ENCODE measurements at places on chromosomes 1 and 21.
A peak's percentile ranks its signal among the peaks of the same experiment; 100 is the strongest.

DNA sequence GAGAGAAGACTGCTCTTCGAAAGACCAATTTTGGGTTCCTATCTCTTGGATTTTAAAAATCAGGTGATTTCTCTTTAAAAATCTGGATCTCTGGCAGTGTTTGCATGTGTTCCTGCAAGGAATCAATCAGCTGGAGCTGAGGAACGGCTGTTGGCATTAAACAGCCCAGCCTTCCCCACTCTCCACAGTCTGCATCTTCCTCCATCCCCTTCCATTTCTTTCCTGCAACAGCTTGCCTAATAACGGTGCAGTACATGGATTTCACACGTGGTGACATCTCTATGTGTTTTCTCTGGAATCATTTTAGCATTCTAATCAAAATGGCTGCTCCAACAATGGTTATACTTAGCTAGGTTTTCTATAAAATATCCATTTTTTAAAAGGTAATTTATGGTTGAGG lies 20.0 kb downstream of the RIPPLY3 start:
- H3K4me1 ChIP-seq = no peaks in the 10 kb centered on the region
- DNase-seq = no peak
- H3K36me3 ChIP-seq = no peaks in the 10 kb centered on the region
- H3K27me3 ChIP-seq = no peaks in the 10 kb centered on the region

- H3K36me3 ChIP-seq = no peaks in the 10 kb centered on the region
- H3K4me3 ChIP-seq = peak overlapping the region; percentile 82
- peaks cover 5% of the 10 kb centered on the region for H3K4me1 ChIP-seq
- H3K27me3 ChIP-seq = no peaks in the 10 kb centered on the region
Measured at GRCh38 chr1:11273595-11274234, 717 bp downstream of the UBIAD1 start.

- H3K27ac ChIP-seq = no peak overlapping the region
- no peaks in the 10 kb centered on the region for H3K27me3 ChIP-seq
- no peak for DNase-seq
Measured at GRCh38 chr21:16085421-16085820, 355.6 kb downstream of the USP25 start.

DNA sequence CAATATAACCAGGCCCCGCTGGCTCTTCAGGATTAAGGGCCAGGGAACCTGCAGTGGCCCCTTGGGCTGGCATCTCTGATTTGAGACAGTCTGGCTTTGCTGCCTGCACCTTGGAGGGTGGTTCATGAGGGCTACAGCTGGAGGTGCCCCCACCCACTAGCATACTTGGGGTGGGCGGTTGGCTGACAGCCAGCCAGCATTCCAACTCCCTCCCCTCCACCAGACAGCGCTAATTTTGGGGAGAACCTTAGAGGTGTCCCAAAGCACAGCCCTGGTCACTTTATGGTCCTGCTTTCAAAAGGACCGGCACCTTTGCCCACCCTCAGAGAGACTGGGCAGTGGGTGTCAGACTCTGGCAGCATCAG lies 180.7 kb upstream of the VAMP3 start:
- no peak for DNase-seq
- H3K4me1 ChIP-seq = no peaks in the 10 kb centered on the region
- no peaks in the 10 kb centered on the region for H3K36me3 ChIP-seq
- H3K4me3 ChIP-seq = no peak overlapping the region
- H3K27me3 ChIP-seq = no peaks in the 10 kb centered on the region

DNA sequence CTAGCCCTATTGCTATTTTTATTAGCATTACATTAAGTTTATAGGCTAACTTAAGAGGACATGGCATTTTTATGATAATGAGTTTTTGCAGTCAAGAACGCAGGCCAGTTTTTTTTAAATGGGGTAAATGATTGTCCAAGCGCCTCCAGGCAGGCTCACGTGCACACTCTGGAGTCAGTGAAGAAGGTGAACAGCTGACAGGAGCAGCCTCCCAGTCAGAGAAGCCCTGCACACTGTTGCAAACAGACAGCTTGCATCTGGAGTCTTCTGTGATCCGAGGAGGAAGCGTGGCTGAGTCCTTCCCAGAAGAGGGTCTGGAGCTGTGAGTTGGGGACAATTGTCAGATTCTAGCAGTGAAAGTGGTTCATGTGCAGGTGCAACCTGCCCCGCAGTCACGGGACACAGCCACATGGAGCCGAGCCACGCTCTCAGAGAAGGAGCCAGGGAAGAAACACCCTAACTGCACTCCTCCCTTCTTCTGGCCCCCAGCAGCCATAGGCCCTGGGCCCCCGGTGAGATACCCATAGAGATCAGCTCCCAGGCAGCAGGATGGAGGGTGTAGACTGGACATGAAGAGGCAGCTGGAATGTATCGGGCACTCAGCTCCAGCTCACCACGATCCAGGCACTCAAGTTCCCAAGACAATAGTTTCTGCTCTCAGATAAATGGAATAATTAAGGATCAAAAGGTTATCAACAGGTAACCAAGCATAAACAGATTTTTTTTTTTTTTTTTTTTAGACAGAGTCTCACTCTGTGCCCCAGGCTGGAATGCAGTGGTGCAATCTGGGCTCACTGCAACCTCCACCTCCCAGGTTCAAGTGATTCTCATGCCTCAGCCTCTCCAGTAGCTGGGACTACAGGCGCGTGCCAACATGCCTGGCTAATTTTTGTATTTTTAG lies 26.4 kb downstream of the CAPN2 start:
- peak; percentile 86 for DNase-seq
- peak overlapping the region; percentile 52 for H3K4me3 ChIP-seq
- peaks cover 24% of the 10 kb centered on the region for H3K4me1 ChIP-seq
- H3K27ac ChIP-seq = peak overlapping the region; percentile 80
- H3K27me3 ChIP-seq = no peaks in the 10 kb centered on the region

DNA sequence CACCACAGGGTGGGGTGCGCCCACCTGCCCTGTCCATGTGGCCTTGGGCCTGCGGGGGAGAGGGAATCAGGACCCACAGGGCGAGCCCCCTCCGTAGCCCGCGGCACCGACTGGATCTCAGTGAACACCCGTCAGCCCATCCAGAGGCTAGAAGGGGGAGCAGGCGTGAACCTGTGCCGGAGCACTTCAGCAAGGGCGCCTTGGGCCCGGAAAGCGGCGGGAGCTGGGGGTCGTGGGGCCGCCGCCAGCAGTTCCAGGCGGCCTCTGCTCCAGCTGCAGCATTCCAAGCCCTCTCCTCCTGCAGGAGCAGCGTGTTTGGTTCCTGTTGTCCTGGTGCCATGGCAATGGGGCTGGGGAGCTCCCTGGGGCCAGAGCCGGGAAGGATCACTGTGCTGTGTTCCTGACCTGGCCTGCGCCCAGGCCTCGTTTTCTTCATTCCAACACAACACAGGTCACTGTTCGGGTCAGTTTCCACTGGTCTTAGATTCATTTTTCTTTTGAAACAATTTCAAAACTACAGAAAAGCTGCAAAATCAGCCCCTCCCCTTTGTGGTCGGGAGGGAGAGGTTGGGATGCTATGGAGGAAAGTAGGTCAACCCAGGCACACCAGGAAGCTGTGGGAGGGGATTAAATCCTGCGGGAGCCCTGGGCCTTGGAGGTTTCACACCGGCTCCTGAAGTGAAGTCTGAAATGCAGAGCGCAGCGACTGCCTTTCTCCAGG lies 18.8 kb downstream of the SLX9 start:
- H3K4me3 ChIP-seq = no peak overlapping the region
- H3K4me1 ChIP-seq = peaks cover 24% of the 10 kb centered on the region
- H3K36me3 ChIP-seq = no peaks in the 10 kb centered on the region

DNA sequence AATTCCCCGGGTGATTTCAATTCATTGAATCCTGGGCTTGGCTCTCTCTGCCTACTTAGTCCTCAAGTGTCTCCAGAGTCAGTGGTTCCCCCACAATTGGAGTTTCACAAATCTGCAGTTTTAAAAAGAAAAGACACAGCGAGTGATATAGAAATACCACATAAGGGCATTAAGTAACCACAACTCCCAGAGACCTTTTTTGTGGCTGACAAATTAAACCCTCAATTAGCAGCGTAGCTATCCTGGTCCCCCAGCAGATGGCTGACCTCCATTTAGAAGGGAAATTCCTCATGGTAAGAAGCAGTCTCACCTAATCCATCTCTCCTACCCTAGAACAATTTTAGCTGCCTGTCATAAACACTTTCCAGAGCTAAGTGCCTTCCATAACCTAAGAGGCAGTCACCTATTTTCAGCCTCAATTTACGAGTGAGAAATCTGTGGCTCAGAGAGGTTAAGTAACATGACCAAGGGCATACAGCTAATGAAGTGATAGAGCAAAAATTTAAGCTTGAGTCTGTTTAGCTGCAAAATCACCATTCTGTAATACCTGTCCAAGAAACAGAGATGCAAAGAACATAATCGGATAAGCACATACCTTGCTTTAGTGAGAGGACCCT lies 56.0 kb upstream of the NBPF3 start:
- H3K36me3 ChIP-seq = no peaks in the 10 kb centered on the region
- H3K27ac ChIP-seq = no peak overlapping the region
- no peak for DNase-seq
- H3K4me3 ChIP-seq = peak overlapping the region; percentile 12
- H3K4me1 ChIP-seq = peaks cover 7% of the 10 kb centered on the region
- no peaks in the 10 kb centered on the region for H3K27me3 ChIP-seq

GRCh38 chr1:185367218-185367617 lies 50.2 kb upstream of the IVNS1ABP start:
- H3K27ac ChIP-seq = no peak overlapping the region
- H3K4me1 ChIP-seq = no peaks in the 10 kb centered on the region
- H3K36me3 ChIP-seq = no peaks in the 10 kb centered on the region
- DNase-seq = peak; percentile 18

DNA sequence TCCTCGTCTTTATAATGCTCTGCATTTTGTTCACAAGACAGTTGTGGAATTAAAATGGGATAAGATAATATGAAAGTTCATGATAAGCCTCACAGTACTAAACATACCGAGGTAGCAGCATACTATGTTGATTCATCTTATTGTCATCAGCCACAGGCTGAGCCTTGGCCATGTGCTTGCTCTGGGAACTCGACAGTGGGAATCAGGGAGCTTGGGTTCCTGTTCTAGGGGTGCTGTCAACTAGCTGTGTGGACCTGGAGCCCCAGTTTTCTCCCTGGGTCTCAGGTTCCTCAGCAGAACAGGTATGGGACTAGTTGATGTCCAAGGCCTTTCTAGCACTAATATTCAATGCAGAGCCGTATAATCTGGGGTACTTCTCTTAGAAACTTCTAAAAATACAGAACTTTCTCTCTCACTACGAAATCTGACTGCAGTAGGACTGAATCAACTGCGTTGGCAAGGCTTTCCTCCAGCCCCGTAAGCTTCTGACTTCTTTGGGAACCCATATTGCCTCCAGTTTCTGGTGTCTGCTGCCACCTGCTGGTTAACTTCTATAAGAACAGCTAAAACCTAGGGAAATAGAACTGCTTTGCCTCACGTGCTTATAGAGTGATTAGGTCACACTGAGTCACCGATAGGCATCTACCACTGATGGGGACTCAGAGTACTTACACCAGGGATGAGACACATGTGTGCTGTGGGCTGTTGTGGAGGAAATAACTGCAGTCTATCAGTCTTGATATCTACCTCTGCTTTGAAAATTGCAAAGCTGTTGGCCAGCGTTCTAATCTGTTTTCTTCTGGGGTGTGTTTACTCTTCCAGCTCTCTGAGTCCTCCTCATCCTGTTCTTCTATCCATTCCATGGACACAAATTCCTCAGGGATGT lies 110.9 kb downstream of the RGL1 start:
- H3K4me3 ChIP-seq = no peak overlapping the region
- H3K27me3 ChIP-seq = no peaks in the 10 kb centered on the region
- H3K36me3 ChIP-seq = peaks cover 4% of the 10 kb centered on the region
- H3K4me1 ChIP-seq = no peaks in the 10 kb centered on the region
- DNase-seq = peak; percentile 76

GRCh38 chr1:27912429-27912828 lies 22.4 kb upstream of the SMPDL3B start:
- peaks cover 5% of the 10 kb centered on the region for H3K36me3 ChIP-seq
- DNase-seq = no peak
- H3K27ac ChIP-seq = no peak overlapping the region

DNA sequence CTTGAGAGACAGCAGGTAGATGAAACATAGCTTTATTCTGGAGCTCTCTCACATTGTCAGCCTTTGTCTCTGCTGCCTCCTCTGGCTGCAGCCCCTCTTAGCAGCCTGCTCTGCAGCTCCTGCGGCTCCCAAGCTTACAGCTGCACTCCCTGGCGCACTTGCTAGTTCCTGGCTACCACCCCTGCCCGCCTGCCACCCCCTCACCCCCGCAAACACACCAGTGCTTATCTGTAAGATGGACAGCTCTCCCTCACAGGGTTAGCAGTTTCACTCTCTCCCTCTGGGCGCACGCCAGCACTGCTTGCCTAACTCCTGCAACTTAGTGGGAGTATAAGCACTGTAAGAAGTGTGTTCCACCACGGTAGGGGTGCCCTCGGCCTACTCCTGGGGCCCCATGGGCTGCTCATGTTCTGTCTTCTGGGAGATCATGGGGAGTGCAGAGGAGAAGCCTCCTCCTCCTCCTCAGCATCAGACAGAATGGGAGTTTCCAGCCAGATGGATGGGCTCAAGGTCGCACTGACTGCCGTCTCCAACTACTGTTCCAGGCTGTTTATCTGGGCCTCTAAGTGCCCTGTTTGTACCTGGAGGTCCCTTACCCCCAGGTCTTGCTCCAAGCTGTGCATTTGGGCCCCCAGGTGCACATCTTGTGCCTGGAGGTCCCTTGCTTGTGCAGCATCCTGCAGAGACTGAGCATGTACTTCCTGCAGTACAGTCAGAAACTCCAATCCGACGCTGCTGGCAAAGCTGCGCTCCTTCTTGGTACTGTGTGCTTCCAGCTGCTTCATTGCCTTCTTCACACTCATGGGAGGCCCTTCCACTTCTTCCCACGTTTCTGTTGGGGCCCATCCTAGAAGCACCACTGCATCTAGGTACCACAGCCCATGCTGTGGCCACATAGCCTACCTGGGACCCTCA lies 1388.1 kb downstream of the AMY1C start:
- no peaks in the 10 kb centered on the region for H3K4me1 ChIP-seq
- H3K27me3 ChIP-seq = no peaks in the 10 kb centered on the region
- H3K4me3 ChIP-seq = no peak overlapping the region
- peak; percentile 32 for DNase-seq
- no peaks in the 10 kb centered on the region for H3K36me3 ChIP-seq

DNA sequence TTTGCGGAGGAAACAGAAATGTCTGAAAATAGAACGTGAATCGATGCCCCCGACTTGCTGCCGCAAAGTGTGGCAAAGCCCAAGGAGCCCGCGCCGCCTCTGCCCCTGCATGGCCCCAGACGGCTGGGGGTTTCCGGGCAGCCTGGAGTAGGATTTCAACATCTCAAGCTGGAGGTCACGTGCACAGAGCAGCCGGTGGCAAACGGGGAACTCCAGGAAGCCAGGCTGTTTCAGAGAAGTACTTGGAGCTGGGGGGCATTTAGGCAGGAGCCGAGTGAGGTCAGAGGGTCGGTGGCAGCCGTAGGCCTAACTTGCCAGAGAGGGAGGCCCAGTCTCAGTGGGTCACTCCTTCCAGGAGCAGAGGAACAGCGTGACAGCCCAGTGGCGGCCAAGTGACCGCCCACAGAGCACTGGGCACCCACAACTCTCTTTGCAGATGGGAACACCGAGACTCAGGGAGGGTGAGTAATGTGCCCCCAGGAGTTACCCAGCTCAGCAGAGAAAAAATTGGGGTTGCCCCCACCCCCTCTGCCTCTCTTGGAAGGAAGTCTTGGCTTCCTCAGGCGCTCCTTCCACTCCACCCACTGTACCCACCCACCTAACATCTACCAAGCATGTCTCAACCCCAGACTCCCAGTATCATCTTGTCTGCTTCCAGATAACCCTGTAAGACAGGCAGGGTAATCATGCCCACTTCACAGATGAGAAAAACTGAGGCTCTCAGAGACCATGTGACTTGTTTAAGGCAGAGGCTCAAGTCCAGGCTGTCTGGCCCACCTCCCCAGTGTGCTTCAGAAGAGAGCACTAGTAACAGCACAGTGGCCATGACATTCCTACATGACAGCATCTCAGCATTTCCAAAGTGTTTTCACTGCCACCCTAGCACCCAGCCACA lies 179.4 kb downstream of the HIVEP3 start:
- no peaks in the 10 kb centered on the region for H3K36me3 ChIP-seq
- no peaks in the 10 kb centered on the region for H3K4me1 ChIP-seq
- peak overlapping the region; percentile 18 for H3K27ac ChIP-seq

Measured in kidney (tissue), 22 donors.